ENCODE measurements at places on chromosomes 16 and 17.

GRCh38 chr16:81473969-81474959 lies 29.7 kb downstream of the CMIP start:
- DNase-seq: no peak

DNA sequence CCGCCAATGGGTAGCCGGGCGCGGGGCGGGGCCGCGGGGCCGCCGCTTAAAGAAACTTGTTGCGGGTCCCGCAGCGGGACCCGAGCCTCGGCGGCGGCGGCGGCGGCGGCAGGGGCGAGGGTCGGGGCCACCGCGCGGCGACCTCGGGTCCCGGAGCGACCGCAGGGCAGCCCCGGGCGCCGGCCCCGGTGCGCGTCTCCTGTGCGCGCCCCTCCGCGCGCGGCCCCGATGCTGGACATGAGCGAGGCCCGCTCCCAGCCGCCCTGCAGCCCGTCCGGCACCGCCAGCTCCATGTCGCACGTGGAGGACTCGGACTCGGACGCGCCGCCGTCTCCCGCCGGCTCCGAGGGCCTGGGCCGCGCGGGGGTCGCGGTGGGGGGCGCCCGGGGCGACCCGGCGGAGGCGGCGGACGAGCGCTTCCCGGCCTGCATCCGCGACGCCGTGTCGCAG lies at the start of gene SOX8:
Gene SOX8 (plus strand): TSS at position 76 of the 450 bp plus-strand sequence. CDS start 153 bp downstream, at position 229.
- no peak for DNase-seq

DNA sequence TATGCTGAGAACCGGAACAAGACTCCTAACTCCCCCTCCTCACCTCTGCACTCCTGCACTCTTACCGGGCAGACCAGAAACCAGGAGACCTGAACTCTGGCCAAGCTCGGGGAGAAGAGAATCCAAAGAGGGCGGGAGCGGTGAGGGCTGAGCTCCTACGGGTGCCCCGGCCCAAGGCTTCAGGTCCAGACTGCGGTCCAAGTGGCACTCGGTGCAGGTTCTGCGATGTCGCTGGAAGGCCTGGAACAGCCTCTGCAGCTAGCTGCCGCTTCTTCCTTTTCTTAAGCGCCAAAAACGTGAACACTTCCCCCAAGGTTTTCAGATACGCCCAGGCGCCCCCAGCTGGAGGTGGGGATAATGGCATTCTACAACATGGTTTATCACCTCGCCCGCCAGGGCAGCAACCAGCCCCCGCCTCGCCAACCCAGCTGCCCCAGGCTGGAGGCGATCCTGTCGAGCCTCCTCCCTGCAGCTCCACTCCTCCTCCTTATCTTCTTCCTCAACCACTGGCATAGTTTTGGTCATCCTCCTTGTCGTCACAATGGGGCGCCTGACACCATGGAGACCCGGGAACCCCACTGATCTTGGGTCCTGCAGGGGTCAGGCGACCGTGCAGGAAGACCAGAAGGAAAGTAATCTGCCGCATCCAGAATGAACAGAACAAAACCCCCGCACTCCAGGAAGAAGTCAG lies 1735.9 kb downstream of the TP53TG3F start:
- DNase-seq: no peak

- no peak for DNase-seq
Observed at GRCh38 chr16:27582883-27583282, 32.9 kb downstream of the KATNIP start.

GRCh38 chr16:70364399-70364798 lies 17.7 kb downstream of the DDX19A start:
- DNase-seq: no peak

- DNase-seq: no peak
Observed at GRCh38 chr17:75819116-75819515, 25.1 kb downstream of the UNC13D start.

DNA sequence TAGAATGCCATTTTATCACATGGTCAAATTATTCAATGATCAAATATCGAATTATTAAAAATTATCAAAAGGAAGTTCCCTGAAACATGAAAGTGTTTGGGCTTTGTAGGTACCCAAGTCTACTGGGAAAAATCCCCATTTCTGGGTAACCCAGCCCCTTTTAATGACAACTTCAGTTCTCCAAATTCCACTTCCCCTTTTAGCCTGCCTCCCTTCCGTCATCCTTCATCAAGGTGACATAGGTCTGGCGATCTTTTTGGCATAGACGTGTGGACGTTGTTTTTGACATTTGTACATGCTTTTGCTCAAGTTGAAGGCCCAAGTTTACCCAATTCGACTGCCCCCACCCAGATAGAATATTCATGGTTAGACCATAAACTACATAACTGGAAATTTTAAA lies 660.9 kb downstream of the MAF start:
- no peak for DNase-seq

GRCh38 chr17:55225237-55225636 lies 39.5 kb upstream of the HLF start:
- DNase-seq: no peak

GRCh38 chr16:87491522-87492290 lies 1.1 kb downstream of the ZCCHC14 start:
- no peak for DNase-seq

DNA sequence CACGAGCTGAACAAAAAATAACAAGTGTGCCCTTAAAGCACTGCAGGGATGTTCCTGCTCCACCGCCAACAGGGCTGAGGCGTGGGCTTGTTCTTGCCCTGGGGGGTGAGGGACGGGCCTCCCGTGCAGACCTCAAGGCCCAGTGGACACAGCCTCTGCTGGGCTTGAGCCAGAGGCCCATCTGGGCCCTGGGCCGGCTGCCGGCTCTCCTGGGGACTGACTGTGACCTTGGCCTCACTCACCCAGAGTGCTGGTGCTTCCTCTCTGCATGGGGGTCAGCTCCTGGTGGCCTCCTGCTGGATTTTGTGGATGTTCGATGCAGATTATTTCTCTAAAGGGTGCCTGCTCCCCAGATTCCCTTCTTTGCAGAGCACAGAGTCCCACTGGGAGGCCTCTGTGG lies 54.2 kb upstream of the CDR2 start:
- no peak for DNase-seq

GRCh38 chr17:27977751-27978688 lies 64.5 kb upstream of the NLK start:
- no peak for DNase-seq

GRCh38 chr16:4882000-4882632 lies 34.8 kb downstream of the UBN1 start:
- peak; percentile 60 for DNase-seq

GRCh38 chr17:69223809-69224208 lies 4.8 kb downstream of the ABCA10 start:
- no peak for DNase-seq

GRCh38 chr17:4516735-4517134 lies 18.1 kb downstream of the SPNS2 start:
- no peak for DNase-seq

- no peak for DNase-seq
Observed at GRCh38 chr17:80287806-80288567, 27.3 kb downstream of the RNF213 start.

DNA sequence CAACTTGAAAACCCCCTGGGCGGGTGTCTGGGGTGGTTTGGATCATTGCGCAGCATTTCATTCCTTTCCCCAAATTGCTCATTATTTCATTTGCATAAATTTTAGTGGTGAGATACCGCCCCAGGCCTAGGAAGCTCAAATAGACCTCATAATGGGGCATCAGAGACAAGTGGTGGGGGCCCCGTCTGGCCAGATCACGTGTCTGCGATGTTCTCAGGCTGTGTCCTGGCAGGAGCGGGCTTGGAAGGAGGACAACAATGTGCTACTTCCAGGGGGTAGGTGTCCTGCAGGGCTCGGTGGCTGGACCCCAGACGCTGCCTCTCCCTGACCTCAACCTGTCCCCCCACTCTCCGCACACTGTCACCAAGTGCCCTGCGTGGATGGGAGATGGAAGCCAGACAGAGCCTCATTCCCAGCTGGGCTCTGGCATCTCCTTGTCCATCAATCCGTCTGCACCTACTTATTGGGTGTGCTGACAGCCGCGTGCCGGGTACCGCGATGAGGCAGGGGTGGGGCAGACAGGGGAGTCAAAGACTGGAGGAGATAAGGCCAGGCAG lies 116.9 kb downstream of the NTN1 start:
- DNase-seq: no peak

DNA sequence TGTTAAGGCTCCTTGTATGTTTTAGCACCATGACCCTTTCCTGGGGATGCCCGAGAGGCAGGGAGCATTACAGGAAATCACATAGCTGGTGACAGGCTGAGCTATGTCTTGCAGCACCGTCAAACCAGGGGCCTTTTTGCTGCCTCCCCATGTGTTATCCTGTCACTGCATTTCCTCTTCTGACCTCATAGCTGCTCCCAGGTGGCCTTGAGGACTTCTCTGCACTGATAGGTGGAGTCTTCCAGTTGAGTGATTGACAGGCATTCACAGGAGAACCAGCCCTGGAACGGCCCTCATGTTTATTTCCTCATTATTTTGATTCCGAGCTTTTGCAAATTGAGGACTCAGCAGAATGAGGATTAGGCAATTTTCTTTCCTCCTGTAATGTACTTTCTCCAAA lies 349.6 kb downstream of the HAPSTR1 start:
- DNase-seq: no peak
